ENCODE measurements at places on chromosomes 5 and 9.

- no peak for DNase-seq
Measured at GRCh38 chr9:104177003-104177611, 83.0 kb downstream of the SMC2 start.

DNA sequence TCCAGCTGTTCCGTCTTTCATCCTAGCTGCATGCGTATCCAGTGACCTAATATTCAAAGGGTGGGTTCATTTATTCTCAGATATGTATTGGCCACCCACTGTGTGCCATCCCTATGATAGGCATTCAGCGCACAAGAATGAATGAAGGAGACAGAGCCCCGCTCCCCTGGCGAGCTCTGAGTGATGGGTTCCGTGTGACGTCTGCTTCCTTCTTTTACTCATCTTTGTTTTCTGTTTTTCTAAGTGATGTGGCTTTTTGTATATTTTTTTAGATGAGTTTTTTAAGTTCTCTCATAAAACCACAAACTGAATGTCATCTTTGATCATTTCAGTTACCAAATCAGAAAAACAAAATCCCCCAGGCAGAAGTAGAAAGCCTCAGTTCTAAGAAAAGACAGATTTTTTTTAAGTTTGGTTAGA, 168.3 kb upstream of the OTULINL start:
- DNase-seq, result no peak

DNA sequence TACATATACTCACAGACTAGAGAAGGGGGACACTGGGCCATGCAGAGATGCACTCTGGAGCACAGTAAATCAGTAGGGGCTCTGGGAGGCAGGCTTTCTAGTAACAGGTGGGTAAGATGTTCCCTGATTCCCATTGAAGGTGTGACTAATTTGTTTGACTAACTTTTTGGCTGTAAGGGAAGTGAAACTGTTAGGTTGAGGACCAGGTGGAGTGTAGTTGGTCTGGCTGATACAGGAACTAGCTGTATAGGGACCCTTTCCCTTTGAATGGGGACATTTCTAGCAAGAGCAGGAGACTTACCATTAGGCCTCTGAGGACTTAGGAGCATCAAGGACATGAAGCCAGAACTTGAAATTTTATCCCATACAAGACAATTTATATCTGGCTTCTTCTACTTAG, 989.6 kb upstream of the COX7C start:
- no peak for DNase-seq

GRCh38 chr5:67021521-67021920, 175.1 kb downstream of the CD180 start:
- no peak for DNase-seq

DNA sequence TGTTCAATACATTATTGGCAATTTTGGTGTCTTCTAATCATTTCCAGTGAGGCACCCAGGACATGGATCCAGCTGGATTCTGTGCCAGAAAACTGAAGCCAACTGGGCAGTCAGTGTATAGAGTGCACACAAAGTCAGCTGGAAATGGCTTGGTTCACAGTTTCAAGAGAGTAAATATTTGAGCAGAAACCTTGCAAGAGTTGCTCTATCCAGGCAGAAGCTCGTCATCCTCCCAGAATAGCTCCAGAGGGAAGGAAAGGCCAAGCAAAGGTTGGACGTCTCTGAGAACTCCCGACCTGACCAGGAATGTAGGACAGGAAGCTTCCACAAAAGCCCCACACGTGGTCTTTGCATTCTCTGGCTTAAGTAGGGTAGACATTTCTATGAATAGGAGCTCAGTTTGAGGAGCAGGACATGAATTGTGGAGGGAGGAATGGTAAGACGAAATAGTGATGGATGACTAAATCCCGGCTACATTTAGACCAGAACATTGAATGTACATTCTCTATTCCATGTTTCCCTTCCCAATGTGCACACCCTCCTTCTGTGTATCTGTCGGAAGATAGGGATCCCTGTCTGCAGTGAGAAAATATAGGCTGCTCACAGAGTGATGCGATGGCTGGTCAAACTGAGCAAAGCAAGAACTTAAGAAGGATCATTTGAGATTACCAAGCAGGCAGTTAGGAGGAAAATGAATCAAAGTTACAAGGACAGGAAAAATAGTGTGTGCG, 72.7 kb upstream of the FCN2 start:
- DNase-seq, result no peak

DNA sequence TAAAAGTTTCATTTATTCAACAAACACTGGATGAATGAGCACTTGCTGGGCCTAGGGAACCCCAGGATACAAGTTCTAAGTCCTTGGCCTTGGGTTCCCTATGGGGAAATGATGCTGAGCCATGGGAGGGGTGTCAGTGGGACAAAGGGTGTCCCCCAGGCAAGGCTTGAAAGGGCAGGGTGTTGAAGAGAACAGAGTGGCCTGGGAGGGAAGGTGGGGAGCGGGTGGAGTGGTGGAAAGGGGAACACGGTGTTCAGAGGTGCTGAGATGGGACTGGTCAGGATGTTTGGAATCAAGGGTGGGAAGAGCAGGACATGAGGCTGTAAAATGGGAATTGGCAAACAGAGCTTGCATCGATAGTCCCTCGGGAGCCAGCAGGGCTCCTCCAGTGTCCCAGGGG, 61.8 kb downstream of the PPARGC1B start:
- no peak for DNase-seq

GRCh38 chr9:126636983-126637798, 23.5 kb downstream of the LMX1B start:
- DNase-seq, result no peak

DNA sequence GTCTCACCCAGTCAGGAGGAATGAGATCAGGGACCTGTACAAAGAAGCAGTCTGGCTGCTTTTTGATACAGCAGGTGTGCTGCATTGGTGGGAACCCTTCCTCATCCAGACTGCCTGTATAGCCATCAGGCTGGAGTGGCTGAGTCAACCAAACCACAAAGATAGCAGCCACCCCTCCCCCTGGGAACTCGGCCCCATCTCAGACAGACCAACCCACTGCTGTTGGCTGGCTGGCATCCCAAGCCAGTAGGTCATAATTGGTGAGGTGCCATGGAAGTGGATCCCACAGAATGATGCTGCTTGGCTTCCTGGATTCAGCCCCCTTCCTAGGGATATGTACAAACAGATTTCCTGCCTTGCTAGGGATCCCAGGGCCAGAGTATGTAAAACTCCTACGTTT, 60.9 kb downstream of the YTHDC2 start:
- DNase-seq, result no peak
